ENCODE measurements at places on chromosomes 1 and 21.

DNA sequence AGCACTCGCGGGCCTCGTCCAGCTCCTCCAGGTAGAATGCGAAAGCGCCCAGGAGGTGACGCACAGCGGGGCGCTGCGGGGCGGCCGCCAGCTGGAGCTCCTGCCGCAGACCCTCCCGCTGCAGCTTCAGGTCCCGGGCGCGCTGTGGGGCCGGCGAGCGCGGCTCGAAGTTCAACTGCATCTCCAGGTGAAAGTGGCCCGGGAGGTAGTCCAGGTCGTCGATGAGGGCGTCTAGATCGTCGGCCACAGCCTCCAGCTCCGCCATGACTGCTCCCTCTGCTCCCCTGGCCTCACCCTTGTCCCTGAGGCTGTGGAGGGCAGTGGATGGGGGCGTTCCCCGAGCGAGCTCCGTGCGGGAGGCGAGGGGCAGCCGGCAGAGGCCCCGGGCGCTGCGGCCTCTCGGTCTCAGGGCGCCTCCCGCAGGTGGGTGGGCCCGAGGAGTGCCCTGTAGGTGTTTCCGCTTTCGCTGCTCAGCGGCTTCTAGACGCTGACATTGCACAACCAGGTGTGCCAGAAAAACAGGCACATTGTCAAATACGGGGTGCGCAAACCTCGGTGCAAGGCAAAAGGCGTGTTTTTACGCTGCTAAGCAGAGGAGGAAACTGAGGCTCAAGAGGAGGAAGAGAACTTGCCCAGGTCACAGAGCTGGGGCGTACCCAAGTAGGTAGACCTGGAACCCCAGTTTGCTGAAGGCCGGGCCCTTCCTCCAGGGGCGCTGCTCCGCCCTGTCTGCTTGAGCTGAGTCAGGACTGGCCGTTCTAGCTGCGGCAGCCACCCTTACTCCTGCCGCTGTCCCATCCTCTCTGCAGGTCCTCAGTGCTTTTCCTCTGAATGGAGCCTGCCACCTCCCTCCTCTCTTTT is at the start of gene TTC22:
Gene TTC22, minus strand, starts transcription at position 425 of the 861 bp plus-strand sequence. Its CDS starts 160 bp downstream, at position 265.
- DNase-seq, result peak; percentile 78

- no peak for DNase-seq
These were observed 42.8 kb upstream of the RD3 start for GRCh38 chr1:211534545-211535291.

DNA sequence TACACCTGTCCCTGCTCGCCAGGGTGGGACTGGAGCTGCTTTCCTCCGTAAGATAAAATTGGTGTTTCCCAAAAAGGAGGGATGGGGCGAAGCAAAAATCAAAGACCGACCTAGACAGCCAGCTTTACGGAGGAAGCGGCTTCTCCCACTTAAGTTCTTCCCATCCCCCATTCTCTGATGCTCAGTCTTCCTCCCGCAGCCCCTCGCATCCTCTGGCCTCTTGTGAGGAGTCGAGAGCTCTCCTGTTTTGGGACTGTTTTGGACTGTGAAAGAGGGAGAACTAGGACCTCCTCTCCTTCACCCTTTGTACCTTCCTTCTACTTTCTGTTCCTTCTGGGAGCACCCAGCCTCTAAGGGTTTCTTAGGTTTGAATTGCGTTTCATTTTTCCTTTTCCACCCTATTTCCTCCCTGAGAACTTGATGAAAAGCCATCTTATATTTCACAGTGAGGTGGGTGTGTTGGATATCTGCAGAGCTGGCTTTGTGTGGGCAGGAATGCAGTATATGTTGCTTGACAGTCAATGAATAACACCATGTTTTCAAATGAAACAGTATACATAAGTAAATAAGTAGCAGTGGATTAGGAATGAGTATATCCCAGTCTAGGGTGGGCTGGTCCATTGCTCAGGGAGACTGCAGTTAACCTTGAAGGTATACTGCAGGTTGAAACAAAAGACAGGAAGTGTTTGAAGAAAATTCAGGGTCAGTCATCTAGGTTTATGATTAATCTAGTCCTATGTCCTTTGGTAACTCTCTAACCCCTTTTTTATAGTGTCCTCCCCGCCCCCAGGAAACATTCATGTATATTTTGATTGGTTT is 848 bp downstream of the CTTNBP2NL start:
- DNase-seq, result no peak

GRCh38 chr1:53133261-53134041 is 9.0 kb downstream of the SLC1A7 start:
- no peak for DNase-seq

DNA sequence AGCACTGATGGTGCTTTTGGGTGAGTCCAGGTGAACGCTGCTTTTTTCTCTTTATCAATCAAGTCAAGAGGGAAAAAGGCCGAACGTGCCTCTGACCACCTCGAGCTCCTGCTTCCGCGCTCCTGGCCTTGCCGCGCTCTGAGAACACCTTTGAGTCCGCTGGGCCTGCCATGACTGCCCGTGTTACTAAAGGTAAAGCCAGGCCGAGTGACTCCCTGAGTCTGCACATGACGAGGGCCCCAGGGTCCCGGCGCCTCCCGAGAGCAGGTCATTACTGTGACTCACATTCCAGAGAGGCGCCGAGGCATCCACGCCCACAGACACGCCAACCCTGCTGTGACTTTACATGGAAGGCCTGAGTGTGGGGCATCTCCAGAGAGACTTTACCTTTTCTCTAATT is 11.1 kb downstream of the POFUT2 start:
- no peak for DNase-seq

- no peak for DNase-seq
These were observed 10.7 kb downstream of the ATP1A4 start for GRCh38 chr1:160161965-160162705.

DNA sequence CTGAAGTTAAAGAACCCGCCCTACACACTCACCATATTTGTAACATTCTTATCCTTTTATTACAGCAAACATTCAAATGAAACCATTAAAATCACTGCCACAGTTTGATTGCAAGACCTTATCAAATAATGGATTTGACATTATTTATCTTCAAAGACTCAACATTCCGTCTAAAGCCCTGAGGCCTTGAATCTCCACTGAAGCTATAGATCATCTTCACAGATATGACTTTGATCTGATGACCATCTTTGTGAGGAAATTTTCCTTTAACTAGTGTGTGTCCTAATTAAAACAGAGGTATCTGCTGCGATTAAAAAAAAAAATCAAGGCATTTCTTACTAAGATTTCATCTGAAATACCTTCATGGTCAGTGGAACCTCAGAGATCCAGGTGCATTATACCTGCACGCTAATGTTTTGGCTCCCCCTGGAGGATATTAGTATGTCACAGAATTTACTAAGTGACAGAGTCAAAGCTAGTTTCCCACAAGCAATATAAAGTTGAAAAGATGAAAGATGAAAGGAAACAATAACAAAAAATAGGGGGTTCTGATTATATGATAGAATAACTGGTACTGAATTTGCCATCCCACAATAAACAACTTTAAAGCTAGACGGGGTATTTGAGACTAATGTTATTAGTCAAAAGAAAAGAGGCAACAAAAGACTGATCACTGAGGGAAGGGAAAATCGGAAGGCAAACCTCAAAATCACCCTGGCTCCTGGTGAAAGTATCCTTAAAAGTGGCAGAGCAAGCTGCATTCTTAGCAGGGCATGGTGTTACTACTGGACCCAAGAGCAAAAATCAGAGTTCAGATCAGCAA is 923.4 kb downstream of the NCAM2 start:
- DNase-seq, result no peak

- no peak for DNase-seq
These were observed 2.8 kb downstream of the ARMH1 start for GRCh38 chr1:44677201-44677766.

DNA sequence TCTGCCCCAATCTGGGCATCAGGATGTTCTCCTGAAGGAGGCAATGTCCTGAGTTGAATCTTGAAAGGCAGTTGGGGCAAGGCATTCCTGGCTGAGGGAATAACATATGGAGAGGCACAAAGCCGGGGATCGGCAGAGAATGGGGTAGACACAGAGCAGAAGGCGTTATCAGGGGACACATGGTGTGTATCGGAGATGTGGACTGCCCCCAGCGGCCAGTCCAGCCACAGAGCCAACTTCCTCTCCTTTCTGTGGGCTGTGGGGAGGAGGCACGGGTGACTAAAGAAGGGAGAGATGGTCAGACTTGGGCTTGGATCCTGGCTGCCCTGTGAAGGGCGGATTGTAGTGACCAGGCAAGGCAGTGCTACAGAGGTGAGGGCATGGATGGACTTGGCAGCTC is 32.1 kb downstream of the FOXD2 start:
- DNase-seq, result no peak

DNA sequence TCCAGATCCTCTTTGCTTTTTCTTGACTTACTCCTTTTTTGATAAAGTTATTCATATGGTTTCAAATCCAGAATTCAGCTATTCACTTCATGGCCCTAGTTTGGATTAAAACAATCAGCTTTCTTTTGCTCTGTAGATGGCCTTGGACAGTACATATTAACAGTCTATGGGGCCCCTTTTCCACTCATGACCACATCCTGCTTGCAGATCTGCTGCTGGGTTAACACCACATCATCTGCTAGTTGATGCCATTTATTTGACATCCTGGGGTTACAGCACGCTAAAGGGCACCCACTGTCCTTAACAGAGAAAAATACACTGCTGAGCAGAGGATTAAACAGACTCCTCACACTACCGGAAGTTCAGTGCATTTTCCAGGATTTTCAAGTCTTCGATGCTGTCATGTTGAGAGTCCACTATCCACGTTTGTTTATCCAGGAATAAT is 941 bp upstream of the IFI16 start:
- DNase-seq, result no peak

DNA sequence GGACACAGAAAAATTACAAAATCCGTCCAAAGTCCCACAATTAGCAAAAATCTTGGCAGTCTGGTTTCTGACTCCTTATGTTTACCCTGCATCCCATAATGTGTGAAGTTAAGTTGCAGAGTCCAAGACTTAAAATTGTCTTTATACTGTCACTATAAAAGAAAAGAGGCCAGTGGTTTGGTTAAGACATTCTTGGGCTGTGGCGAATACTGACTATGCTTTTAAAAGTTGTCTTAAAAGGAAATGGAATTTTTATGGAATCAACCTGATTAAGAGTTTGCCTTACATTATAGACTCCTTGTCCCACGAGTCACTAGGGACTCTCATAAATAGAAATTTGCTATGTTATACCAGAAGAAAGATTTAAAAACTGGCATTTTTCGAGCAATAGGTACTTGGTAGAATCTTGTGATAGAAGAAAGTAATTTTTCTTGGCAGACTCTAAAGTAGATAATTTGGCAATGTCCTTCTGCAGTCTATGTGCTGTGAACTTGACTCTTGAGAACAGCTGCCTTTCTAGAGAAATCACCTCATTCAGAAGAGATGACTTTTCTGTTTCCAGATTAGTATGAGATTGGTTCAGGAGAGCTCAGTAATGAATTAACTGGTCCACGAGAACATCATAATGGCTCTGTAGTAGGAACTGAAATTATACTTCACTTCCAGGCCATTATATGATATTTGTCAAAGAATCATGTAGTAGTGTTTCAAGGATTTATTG is 31.8 kb downstream of the NTNG1 start:
- DNase-seq, result no peak

- DNase-seq, result no peak
These were observed 180.7 kb downstream of the MRPL39 start for GRCh38 chr21:25426580-25426979.

All from germinal center (tissue), 1 donor.